Activated CD8-positive, alpha-beta memory T cell treated with anti-CD3 and anti-CD28 coated beads for 1 hour (primary cell): ENCODE measurements at places on chromosomes 7 and 10.

DNA sequence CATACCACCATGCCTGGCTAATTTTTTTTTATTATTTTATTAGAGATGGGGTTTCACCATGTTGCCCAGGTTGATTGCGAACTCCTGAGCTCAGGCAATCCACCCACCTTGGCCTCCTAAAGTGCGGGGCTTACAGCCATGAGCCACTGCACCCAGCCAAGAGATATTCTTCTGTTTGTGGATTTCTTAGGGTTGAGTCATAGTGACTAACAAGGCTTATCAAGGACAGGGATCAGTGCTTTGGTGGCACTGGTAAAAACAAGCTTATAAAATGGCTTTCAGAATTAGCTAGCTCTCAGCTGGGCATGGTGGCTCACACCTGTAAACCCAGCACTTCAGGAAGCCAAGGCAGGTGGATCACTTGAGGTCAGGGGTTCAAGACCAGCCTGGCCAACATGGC, 122.4 kb downstream of the ZNF248 start:
- DNase-seq = no peak

DNA sequence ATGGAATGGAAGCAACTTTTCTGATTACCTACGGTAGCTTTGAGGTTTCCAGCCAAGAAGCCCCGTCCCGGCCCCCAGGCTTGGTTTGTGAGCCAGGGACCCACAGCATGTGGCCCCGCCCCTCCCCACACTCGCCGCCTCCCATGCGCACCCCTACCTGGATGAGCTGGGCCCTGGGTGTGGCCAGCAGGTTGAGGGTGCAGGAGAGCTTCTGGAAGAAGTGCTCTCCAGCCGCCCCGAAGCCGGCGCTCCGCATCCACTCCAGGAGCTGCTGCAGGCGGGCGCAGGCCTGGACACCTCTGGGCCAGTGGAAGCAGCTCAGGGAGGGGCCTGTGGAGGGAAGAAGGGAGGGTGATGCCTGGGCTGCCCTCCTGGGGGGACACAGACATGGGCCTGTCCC, 39.7 kb downstream of the AP5Z1 start:
- no peak for DNase-seq

GRCh38 chr7:19442016-19442785, 266.6 kb downstream of the POLR1F start:
- DNase-seq = no peak

DNA sequence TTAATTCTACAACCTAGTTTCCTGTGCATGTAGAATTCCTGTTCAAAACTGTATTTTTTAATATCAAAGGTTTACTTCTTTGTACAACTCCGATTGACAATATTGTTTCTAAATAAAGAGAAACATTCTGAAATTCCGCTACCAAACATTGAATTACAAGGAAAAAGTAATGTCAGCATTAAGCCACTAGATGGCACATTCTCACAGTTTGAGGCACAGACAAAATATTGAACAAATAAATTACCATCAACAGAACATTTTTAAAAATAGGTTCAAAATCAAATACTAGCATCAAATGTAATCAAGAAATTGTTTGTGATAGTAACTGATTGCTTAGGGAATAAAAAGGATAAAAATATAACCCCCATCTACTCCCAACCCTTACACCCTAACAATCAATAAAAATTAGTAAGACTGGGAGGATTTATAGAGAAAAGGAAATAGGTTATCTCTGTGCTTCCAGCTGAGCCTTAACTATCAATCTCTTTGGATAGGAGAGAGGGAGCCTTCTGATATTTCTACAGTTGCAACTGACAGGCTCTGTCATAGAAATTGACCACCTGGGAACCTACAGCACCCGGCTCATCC, 86.6 kb upstream of the C7orf33 start:
- no peak for DNase-seq

DNA sequence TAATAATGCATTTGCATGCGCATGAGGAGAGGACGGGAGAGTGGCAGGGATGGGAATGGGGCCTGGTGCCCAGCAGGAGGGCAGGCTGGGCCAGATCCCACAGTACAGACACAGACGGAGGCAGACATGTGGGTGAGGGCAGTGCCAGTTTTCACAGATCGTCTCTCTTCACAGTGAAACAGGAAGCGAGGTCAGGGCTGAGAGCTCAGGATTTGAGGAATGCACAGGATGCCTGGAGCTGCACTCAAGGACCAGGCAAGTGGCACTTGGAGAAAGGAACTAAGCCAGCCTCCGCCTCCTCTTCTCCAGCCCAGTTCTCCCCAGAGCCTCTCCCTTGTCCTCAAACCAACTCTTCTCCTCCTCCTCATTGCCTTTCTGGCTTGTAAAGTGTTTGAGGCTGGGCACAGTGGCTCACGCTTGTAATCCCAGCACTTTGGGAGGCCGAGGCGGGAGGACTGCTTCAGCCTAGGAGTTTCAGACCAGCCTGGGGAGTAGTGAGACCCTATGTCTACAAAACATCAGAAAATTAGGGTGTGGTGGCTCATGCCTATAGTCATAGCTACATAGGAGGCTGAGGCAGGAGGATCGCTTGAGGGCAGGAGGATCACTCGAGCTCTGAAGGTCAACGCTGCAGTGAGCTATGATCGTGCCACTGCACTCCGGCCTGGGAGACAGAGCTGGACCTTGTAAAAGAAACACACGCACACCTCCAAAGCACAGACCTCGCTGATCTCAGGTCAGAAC, 115.2 kb downstream of the HIP1 start:
- no peak for DNase-seq

GRCh38 chr10:100008142-100008522, 1.6 kb downstream of the DNMBP start:
- no peak for DNase-seq

DNA sequence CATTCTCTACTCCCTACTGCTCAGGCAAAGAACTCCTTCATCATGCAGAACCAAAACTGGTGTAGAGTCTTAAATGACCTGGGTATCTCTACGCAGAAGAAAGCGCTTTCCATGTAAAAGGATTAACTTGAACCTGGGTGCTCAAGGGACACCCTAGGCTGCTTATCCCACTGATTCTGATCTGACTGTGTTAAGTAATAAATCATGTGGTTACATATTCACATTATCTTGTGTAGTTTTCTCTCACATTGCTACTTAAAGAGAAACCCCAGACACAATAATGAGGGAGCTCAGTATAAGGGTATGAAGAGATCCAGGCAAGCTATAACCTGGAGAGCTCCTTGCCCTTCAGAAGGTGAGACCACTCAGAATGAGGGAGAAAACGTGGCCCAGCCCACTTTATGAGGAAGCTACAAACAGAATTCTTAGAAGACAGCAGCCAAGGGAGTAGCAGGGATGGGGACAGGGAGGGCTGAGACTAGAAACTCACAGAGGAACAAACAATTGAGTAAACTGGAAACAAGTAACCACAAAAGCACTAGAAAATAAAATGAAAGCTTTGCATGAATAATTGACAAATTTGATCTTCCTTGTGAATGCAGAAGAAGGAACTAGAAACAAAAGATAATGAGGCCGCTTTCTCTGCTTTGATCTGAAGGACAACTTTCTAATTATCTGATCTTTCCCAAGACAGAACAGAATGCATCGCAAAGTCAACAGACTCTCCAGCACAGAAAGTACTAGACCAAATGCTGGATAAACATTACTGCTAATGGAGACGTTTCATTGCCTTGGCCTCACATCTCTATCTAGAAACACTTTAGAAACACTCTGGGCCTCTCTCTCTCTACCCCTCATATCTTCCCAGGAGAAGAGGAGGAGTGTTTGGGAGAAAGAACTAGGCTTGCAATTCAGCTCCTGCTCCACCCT, 76.1 kb downstream of the LRRC17 start:
- no peak for DNase-seq

DNA sequence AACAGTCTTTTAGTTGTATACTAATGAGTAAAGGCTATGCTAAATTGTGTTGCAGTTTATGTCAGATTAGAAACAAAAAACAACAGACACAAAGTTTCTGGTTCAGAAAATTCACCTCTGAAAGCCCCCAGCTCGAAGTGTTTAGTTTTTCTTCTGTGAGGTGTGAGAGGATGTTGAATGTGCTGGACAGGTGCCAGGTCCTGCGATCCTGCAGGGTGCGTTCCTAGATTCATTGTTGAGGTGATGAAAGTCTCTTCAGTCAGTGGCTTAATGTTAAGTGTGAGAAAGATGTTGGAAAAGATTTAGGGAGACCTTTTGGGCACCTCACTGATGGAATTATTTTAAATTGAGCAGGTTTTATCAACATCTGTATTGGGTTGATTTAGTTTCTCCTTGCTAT, 287.3 kb downstream of the SDK1 start:
- DNase-seq = no peak
